Muscle of back (tissue), 13 donors: ENCODE measurements at places on chromosomes 1 and 21.

DNA sequence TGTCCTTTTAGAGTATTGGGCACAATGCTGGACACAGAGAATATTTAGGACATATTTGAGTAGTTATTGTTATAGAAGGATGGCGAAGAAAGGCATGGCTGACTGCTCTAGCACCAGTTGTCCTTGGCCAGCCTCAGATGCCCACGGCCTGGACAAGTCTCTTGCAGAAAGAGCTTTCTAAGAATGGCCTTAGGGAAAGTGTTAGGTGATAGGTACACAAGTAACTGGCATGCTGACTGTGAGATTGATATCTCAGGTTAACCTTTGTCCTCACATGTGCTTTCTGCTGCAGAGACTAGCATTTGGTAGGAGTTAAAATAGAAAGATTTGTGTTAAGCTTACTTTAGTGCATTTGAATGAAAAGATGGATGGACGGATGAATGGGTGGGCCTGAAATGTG, 10.1 kb downstream of the SFT2D2 start:
- no peak for DNase-seq

DNA sequence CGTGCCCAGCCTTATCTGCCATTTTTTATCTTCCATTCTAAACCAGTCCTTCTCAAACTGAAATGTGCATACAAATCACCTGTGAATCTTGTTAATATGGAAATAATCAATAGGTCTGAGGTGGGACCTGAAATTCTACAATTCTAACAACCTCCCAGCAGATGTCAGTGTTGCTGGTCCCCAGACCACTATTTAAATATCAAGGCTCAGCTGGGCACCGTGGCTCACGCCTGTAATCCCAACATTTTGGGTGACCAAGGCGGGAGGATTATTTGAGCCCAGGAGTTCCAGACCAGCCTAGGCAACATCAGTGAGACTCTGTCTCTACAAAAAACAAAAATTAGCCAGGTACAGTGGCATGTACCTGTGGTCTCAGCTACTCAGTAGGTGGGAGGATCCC, 4.1 kb downstream of the UQCRHL start:
- peak; percentile 31 for DNase-seq

DNA sequence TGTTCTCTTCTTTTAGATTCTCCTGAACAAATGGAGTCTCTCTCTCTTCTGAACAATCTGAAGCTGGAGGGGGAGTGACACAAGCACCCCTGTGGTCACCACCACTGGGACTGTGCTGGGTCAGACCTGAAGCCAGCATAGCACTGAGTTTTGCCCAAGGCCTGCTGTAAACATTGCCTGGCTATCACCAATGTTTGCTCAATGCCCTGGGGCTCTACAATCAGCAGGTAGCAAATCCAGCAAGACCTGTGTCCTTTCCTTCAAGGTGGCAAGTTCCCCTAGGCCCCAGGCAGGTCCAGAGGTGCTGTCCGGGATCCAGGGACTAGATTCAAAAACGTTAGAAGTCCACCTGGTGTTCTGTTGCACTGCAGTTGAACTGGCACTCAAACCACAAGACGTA, 282.8 kb upstream of the PROX1 start:
- no peak for DNase-seq

GRCh38 chr1:245389873-245390272, 235.1 kb downstream of the KIF26B start:
- no peak for DNase-seq

- DNase-seq = peak; percentile 41
These were observed 154.8 kb upstream of the VAMP3 start for GRCh38 chr1:7616076-7616832.

GRCh38 chr1:21924503-21925005, 12.6 kb downstream of the HSPG2 start:
- DNase-seq = no peak

DNA sequence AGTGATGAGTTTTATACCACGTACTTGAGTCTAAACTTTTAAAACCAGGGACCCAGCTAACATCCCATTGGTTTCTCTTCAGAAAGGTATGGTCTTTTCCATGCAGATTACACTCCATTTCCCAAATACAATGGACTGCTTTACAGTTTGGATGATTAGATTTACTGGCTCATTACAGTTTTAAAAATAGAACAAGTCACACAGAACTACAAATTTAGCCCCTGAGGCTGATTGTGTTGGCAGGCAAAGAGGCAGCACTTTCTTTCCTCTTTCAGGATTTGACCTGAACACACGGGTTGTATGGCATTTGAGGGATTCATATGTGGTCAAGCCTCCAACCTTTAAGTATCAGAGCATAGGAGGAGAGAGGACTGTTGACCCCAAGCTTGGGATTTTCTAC, 21.8 kb upstream of the VTCN1 start:
- no peak for DNase-seq

GRCh38 chr1:21865943-21866706, 54.1 kb downstream of the LDLRAD2 start:
- no peak for DNase-seq

DNA sequence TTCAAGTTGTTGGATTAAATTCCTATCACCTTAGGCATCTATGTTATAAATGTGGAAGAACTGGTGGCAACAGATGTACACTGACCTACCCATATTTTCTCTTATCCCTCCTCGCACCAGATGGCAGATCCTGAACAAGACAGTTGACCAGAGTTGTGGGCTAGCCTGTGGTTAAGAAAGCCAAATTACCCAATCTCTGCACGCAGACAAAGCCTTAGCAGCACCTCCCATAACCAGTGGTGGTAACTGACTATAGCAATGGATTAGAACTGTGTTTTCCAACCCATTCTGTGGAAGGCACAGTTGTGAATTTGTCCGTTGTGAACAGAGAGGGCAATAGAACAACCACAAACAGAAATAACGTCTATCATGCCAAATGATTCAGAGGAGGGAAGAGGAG, 20.6 kb downstream of the ABCB10 start:
- no peak for DNase-seq

GRCh38 chr1:205480349-205480985, 24.0 kb upstream of the CDK18 start:
- no peak for DNase-seq

GRCh38 chr1:85118751-85119150, 70.5 kb upstream of the MCOLN3 start:
- DNase-seq = no peak

DNA sequence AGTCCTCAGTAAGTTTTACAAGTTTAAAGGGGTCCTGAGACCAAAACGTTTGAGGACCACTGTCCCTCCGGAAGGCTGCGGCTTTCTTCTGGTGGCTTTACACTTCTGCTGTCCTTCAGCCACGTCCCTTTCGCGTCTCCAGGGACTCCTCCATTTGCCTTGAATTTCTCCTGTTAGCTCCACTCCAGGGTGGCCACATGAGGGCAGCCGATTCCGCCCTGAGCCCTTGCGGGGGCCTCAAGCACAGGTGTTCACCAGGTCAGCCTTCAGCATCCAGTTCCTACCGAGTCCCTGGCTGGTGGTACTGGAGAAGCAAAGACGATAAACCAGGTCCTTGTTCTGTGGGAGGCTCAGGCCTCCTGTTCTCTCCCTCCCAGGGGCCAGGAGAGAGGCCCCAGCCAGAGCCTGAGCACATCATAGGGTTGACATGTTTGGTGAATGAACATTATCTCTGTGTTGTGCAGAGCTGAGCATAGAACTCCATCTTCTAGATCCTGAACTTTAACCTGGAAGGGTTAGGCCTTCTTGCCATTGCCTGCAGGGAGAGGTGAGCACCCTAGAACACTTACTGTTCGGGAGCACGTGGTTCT, 27.4 kb upstream of the COQ8A start:
- DNase-seq = peak; percentile 35

DNA sequence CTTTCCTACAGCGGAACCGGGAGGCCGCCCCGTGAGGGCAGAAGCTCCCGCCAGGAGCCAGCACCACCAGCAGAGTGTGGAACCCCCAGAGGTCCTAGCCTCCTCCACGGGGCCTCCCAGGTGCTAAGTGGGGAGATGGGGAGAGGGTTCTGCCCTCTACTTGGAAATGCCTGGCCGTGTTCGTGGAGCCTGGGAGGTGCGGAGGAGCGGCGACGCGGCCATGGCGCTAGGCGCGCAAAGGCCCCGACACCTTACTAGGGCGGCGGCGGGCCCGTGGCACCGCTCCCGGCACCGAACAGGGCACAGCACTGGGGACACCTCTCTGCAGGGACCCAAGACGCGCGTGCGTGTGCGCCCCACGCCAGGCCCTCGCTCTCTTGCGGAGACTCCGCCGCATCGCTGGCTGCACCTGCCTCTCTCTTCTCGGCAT, 1.3 kb upstream of the CACNA1E start:
- no peak for DNase-seq

- DNase-seq = no peak
These were observed 22.4 kb downstream of the LAMB3 start for GRCh38 chr1:209629621-209630382.

- DNase-seq = no peak
These were observed 89.2 kb upstream of the IGSF21 start for GRCh38 chr1:18018366-18018765.

DNA sequence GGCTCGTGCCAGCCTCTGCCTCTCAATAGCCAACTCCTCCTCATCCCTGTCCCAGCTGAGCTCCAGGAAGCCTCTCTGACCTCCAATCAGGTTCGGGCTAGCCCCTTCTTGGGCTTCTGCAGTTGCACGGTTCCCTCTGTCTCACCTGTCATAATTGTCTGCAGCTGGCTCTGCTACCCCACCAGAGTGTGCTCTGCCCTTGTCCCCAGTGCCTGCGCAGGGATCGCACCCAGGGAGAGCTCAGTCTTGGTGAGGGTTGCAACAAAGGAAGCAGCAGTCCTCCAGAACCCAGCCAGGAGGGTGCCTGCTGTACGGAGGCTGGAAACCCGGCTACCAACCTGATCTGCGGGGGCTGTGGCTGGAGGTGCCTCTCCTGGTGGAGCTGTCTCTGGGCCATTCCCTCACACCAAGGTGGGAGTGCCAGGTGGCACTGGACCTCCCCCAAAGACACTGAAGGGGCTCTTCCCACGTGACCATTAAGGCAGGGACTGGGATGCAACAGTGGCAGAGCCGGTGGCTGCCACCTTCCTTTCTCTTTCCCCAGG, 63.5 kb upstream of the DMRTB1 start:
- DNase-seq = no peak

GRCh38 chr1:117616356-117616755, 10.5 kb downstream of the TENT5C start:
- no peak for DNase-seq

DNA sequence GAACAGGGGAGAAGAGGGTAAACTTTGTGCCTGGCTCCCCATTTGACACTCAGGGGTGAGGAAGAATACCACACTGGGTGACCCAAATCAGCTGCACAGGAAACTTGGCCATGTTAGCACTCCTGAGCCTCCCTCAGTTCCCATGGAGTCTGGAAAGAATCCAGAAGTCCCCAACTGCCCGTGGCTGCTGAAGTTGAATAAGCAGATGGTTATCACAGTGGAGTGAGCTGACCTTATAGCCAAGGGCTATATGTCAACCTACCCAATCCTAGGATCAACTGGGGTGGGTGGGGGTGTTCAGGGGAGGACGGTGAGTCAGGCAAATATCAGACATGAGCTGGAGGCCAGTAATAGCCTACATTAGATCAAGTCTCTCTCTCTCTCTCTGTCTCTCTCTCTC, 20.4 kb downstream of the KCNH1 start:
- no peak for DNase-seq

GRCh38 chr1:98374098-98374497, 287.4 kb upstream of the SNX7 start:
- DNase-seq = no peak

- no peak for DNase-seq
These were observed 1058.0 kb upstream of the ADGRL4 start for GRCh38 chr1:80064524-80064923.

DNA sequence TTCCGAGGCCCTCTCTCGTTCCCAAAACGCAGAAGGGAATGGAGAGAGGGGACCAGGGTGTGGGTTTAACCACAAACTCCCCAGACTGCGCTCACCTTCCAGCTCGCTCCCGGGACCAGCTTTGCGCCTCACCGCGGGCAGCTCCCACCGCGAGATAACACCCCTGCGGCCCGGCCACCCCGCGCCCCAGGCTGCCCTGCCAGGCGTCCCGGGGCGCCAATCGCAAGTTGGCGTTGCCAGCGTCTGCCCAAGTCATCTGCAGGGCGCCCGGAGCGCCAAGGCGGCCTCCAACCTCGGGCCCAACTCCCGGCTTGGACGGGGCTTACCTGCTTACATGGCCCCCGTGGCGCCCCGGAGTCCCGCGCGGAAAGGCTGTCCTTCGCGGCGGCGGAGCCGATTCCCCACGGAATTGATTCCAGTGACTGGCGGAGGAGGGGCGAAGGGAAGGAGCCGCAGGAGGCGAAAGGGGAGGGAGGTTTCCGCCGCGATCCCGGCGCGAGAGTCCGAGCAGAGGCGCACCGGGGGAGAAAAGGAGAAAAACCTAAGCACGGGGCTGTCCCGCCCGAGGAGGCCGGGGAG, 456 bp downstream of the PTPN14 start:
- DNase-seq = no peak

DNA sequence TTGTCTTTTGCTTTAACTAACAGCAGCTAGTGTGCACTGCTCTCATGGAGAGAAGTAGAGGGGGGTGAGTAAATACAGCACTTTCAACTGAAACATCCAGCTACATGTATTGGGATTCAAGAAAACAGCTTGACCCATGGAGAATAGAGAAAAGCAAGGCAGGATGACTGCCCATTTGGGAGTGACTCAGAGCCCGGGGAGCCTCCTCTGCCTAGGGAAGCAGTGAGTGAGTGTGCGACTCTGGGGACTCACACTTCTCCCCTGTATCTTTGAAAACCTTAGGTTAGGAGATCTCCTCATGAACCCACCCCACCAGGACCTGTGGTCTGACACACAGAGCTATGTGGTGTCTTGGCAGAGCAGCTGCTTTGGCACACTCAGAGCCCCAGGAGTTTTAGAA, 82.0 kb upstream of the PTGFR start:
- peak; percentile 53 for DNase-seq

DNA sequence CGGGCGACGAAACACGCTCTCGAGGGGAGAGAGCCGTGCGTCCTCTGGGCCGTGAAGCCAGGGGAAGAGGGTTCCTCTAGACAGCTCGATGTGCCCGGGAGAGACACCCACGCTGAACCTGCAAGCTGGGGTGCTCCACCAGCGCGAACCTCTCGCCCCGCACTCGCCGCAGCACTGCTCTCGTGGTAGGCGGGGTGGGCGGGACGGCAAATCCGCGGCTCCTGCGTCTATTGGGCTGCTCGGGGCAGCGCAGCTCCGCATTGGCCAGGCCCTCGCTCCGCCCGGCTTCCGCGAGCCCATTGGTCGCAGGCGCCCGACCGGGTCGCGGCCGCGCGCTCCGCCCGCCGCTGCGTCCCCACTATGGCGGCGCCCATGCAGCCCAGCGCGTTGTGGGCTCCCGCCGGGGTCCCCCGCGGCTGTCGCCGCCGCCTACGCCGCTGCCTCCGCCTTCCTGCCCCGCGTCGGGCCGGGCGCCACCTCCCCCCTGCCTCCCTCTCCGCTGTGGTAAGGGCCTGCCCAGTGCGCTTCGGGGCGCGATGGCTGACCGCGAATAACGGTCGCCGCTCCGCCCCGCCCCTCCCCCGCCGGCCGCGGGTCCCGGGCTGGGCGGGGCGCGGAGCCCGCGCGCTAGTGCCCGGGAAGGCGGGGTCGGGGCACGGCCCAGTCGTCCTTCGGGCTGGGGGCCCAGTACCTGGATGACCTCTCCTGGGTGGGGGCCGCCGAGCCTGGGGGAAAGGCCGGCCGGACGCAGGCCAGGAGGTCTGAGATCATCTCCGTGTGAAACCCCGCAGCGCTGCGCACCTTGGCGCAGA, at the start of gene ST3GAL3:
Gene ST3GAL3 (plus strand): TSS at position 347 of the 812 bp plus-strand sequence. CDS start 28,727 bp downstream, outside the sequence.
- DNase-seq = peak; percentile 97
